ENCODE measurements at places on chromosomes 12 and 14.

DNA sequence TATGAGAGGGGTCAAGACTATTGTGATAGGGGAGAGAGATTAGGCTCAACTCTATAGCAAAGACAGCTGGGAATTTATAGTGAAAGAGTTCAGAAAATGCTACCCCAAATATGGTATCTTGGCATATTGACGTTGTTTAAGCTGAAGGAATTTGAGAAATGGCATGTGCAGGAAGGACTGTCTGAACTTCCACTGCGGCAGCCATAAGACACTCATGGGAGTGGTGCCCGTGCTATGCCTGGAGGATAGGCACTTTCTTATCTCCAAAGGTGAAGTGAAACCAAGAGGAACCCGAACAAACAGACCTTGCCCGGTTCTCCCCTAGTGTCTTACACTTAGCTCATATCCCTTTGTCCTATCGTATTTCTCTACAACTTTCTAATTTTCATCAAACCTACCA lies 390.3 kb downstream of the TMTC2 start:
- no peak for DNase-seq

- no peak for DNase-seq
Measured at GRCh38 chr12:52874573-52875435, 26.0 kb upstream of the KRT78 start.

DNA sequence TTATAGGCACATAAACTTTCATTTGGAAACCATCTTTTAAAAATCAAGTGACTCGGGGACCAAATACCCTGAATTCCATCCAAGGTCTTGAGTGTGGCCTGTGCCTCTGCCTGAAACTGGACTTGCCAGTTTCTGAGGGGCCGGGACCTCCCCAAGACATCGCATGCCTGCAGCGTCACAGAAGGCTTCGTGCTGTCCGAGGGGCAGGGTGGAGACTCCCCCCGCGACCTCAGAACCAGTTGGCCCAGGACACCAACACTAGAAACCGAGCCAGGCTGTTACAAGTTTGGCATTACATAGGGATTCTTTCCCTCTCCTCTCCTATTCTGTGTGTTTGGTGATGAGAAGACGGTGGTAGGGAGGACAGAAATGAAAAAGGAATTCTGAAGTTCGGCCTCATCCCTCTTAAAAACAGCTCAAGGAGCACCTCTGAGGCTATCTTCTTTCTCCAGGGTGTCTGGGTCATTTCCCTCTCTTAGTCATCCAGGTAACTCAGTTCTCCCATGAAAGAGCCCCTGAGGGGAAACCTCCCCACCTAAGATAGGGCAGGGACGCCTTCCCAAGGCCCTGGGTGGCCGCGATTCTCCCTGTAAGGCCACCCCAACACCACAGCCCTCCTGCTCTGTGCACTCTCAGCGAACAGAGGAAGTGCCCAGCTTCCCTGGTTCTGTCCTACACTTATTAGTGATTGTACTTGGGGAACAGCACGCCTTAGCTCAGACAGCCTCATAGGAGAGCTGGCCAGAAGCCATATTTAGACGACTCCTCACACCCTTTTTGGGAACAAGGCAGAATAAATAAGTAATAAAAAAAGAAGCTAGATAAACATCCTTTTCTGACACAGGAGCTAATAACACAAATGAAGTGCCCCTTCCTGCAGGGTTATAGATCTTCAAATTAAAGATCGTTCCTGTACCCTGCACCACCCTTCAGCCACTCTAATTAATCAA lies 93.8 kb downstream of the BCL11B start:
- DNase-seq: no peak

DNA sequence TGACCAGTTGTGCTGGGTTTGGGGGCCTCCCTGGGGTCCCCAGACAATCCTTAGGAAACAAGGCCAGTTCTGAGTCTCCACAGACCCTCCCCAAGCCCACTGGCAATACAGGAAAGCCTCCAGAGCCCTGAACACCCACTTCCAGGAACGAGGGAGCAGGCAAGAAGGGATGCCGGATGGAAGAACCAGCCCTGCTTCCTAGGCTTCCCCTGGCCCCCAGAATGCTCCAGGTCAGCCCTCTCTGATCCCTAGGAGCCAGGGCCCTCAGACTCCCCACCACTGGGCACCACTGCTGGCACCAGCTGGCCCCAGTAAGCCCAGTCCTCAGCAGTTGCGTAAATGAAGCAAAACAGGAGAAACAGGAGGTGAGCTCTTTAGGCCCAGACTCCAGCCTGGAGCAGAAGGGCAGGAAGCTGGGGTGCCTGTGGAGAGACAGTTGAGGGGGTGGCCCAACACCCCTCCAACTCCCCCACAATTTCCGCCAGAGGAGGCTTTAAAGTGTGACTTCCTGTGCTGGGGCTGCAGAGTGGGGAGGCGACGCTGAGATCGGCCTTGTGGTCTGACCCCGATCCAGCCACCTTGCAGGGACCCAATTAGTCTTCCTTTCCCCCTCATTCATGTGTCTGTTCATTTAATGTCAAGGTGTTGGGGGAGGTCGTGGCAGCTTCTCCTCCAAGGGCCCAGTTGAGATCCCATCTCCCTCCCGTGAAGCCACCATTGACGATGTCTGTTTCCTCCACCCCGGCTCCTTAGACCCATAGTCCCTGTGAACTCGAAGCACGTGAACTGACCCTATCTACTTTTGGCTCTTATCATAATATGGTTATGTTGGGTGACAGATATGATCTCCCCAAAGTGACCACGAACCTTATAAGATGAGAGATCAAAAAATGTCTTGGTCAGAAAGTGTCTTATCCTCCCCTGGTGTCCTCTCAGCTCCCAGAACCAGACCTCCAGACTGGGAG lies 4.7 kb downstream of the TNFRSF1A start:
- DNase-seq: no peak

GRCh38 chr14:70988452-70988851 lies 81.2 kb downstream of the PCNX1 start:
- no peak for DNase-seq

DNA sequence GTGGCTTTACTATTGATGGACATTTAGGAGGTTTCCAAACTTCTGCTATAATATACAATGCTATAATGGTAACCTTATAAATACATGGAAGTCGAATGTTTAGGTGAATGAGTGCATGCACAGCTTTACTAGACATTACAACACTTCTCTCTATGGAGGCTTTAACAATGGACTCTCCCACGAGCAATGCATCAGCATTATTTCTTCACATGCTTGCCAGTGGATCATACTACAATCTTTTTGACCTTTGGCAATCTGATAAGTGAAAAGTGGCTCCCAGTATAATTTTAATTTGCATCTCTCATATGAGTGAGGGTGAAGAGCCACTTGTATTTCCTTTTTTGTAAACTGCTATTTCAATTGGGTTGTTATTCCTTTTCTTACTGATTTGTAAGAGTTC lies 18.2 kb downstream of the RDH12 start:
- DNase-seq: no peak

DNA sequence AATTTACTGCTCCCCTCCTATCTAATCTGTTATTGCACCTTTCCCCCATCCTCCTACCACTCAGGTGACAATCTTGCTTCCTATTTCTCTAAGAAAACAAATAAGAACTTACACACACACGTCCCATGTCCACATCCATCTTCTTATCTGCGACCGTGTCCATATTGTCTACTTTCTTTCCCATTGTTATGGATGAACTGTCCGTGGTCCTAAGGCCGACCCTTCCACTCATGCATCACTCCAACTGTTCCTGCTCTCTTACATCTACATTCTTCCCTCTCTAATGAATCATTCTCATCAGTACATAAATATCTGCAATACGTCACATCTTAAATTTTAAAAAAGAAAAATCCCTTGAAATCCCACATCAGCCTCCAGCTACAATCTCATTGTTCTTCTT lies 30.0 kb downstream of the ZFYVE1 start:
- no peak for DNase-seq

DNA sequence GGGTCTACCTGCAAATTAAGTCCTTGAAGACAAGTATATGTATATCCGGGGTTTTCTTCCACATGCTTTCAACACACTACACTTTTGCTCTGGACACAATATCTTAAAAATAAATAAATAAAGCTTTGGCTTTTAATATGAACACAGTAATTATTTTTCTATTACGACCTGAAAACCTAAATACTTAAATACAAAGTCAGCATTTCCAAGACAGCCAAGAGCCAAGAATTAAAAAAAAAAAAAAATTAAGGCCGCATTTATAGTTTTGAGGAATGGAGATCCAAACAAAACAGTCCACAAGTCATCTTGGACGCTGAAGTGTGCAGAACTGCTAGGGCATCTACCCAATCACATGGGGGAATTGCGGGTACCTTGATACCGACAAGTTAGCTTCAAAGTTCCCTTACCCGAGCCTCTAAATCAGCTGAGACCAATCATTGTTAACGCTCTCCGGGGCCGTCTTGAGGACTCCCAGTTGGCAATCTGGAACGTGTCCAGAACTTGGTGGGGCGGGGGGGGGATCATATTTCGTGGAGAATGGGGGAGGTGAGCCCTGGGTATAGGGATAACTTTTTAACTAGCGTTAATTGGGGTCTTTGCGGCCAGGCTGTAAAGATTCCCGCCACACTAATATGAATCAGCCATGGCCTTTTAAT lies 731 bp upstream of the PCNX4 start:
- peak; percentile 49 for DNase-seq

DNA sequence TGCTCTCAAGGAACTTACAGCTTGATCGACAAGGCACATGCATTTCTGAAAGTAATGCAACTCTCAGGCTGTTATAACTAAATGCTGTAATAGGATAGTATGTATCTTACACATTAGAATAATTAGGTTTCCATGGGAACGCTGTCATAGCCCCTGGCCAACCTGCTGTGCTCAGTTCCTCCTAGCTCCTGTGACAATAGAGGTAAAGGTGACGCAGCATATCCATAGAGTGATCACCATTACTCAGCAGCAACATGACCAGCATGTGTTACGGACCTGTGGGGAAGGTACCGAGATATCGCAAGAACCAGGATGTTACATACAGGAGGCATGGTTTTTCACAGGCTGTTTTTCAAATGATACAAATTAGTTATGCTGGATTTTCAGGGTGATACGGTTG lies 150.7 kb downstream of the CAND1 start:
- no peak for DNase-seq

DNA sequence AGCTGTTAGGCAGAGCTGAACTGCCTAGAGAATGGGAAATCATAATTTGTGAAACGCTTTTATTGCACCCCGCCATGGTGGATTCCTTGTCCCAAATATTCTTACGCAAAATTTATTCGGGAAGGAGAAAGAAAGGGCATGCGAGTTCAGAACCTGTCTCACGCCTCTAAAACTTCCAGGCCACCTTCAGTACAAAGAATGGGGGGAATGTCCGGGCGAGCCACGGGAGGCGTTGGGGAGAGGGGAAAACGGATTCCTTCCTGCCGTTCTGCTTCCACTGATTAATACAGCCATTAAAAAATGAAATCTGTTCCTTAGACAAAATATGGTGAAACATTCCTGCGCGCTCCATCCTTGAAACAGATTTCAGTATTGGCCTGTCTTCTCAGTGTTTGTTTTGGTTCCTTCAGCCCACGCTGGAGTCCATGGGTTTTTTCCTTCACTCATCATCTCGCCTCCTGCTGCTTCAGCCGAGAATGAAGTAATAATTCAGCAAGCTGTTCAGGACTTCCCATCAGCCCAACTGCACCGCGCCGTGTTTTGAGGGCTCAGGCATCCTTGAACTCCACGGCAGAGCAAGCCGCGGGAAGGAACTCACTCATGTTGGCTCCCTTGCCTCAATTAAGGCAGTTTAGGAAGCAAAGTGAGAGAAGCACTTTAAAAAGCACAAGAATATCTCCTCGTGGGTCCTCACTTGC lies 47.7 kb upstream of the CDKN3 start:
- no peak for DNase-seq

DNA sequence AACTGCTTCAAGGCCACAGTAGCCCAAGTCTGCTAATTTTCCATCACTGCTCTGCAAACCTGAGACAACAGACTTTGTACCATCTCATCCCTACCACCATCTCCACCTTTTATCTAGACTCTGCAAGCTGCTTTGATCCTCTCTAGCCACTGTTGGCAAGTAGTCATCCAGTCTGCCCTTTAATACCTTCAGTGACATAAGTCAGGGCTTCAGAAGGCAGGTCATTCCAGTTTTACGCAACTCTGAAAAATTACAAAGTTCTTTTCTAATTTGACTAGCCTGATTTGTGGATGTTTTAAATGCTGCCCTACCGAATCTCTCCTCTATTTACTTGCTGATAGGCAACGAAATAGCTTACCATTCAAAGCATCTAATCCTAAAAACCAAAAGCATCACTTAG lies 2.8 kb downstream of the FERMT2 start:
- DNase-seq: no peak

DNA sequence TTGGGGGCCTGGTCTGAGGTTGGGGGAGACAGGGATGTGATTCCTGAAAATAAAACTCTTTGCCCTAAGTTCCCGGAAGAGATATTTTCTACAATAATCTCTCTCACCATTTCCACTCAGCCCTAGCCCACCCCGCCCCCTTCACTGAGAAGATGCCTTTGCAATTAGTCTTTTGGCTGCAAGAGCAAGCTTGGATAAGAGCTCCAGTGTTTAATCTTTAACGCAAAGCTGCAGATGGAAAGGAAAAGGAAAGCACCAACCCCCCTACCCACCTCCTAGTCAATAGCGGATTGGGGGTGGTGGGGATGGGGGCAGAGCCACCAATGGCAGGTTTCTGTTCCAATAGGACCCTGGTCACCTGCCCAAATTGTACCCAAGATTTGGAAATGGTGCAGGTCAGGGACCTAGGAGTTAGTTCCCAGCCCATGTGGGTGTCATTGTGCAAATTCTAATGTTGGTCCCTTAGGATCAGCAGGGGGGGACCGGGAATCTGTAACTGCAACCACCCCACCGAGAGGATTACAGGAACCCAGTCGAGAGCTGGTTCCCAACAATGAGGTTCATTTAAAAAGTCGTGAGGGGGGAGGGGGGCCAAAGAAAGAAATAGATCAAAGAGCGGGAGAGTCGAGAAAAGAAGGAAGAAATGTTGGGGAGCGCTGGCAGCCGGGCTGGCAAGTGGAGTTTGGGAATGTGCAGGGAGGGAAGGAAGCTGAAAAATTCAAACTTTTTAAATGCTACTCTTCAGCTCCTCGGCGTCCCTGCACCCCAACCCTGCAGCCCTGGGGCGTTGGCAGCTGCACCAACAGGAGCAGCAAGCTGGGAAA lies 1.6 kb downstream of the ZFP36L1 start:
- DNase-seq: no peak

GRCh38 chr14:103749860-103750259 lies 34.2 kb downstream of the ZFYVE21 start:
- DNase-seq: no peak

DNA sequence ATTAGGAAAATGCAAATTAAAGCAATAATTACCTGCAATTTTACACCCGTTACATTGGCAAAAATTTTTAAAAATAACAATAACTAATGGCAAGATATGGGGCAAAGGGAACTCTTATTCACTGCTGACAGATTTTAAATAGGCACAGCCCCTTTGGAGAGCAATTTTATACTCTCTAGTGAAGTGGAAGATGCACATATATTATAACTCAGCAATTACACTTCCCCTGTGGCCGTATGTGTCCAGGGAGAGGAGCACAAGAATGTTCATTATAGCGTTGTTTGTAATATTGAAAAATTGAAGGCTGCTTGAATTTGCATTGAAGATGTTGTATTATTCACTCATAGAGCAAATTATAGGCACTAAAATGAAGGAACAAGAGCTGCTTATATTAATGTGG lies 488.3 kb upstream of the ATXN7L3B start:
- DNase-seq: no peak
